ENCODE measurements at places on chromosomes 6 and 20.

GRCh38 chr6:87944541-87944954 is 103.1 kb upstream of the SPACA1 start:
- DNase-seq = no peak

DNA sequence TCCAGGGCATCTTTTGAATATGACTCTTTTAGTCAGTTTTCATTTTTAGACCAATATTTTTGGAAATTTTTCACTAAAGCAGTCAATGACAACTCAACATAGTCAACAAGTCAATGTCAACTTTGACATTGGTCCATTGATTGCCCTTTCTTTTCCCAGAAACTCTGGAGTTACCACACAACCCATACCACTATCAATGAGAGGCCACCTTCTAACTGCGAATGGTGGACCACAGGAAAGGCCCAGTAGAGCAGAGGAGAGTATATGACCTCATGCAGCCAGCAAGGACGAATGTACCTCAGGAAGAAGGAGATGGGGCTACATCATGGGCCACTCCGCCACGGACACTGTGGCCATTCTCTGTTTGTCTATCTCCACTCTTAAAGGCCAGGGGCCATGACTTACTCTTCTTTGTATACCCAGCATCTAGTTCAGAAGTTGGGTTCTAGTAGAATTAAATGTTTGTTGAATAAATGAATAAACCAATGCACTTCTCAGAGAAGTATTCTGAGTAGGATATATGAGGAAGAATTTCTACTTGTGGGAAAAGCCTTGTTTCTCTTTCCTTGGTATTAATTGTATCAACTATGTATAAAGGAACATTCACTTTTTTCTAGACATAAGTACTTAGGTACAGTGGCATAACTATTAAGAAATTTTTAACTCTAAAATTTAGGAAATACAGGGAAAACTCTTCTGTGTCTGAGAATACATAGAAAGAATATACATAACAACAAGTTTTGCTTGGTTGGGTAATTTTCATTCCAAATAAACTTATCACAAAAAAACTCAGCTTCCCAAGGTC is 562 bp upstream of the SMLR1 start:
- no peak for DNase-seq

DNA sequence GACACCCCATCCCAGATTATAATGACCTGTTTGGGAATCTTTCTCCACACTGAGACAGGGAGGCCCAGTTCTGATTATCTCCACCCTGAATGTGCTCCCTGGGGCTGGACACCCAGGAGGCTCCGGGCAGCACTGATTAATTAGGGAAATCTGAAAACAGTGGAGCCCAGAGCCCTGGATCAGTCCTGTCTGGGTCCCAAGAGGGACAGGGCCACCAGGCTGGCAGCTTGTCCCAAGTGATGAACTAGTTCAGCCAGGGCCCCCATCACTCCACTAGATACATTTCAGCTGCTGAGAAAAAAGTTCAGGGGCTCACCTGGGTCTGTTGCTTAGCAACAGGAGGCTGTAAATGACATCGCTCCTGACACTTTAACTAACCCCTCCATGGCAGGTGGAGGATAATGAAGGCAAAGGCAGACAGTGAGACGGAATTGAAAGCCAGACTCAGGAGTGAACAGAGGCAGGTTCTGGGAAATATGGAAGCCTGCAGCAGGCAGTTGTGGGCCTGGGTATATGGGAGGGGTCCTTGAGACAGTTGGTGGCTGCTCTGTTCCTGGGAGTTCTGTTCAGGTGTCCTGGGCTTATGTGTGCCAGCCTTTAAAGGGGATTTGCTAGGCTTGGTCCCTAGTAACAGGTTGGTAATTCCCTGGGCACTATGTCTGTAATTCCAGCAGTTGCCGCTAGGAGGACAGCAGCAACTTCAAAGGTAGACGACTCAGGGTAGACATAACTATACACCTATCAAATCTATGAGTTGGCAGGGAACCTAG is 78.3 kb upstream of the CTNNBL1 start:
- DNase-seq = no peak

- DNase-seq = no peak
Observed at GRCh38 chr20:56628873-56629463, at the start of gene TFAP2C. Gene TFAP2C (plus strand): TSS chr20:56629306. CDS start chr20:56629545, 239 bp downstream.

DNA sequence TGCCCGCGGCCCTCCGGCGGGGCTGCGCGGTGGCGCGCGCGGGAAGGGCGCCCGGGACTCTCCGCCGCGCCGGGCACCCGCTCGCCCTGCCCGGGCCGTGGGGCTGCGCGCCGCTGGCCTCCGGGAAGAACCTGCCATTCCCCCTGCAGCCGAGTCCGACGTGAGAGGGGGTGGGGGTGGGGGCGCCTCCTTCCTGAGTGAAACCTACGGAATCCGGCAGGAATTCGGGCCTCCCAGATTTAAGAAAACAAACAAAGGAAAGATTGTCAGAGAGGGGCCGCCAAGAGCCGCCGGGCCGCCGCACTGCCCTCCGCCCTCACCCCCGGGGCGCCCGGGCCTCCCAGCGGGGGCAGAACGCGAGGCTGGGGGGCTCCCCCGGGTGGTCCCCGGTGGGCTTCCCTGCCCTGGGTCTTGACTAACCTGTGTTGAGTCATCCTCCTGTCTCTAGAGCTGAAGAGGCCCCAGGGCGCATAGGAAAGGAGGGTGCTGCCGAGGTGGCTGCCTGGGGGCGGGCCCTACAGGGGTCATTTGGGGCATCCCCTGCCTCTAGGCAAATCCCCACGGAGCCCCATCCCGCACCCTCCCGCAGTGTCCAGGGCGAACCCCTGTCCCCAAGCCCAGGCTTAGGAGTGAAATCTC is 42.2 kb upstream of the FOXP4 start:
- DNase-seq = no peak

GRCh38 chr6:12717356-12717755 is 789 bp downstream of the PHACTR1 start:
- no peak for DNase-seq

GRCh38 chr20:22807045-22807444 is 222.7 kb upstream of the FOXA2 start:
- DNase-seq = no peak

GRCh38 chr20:37669773-37670236 is 24.0 kb upstream of the CTNNBL1 start:
- no peak for DNase-seq

DNA sequence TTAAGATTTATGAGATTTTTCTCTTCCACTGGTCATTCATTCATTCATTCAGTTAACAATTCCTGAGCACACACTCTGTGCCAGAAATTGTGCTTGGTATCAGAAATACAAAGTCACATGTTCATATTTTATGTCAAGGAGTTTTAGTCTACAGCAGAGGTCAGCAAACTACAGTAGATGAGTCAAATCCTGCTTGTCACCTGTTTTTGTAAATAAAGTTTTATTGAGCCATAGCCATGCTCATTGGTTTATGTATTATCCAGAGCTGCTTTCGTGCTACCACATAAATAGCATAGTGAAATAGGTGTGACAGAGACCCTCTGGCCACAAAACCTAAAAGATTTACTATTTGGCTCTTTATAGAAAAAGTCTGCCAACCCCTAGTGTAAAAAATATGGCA is 46.8 kb downstream of the THEMIS start:
- no peak for DNase-seq

DNA sequence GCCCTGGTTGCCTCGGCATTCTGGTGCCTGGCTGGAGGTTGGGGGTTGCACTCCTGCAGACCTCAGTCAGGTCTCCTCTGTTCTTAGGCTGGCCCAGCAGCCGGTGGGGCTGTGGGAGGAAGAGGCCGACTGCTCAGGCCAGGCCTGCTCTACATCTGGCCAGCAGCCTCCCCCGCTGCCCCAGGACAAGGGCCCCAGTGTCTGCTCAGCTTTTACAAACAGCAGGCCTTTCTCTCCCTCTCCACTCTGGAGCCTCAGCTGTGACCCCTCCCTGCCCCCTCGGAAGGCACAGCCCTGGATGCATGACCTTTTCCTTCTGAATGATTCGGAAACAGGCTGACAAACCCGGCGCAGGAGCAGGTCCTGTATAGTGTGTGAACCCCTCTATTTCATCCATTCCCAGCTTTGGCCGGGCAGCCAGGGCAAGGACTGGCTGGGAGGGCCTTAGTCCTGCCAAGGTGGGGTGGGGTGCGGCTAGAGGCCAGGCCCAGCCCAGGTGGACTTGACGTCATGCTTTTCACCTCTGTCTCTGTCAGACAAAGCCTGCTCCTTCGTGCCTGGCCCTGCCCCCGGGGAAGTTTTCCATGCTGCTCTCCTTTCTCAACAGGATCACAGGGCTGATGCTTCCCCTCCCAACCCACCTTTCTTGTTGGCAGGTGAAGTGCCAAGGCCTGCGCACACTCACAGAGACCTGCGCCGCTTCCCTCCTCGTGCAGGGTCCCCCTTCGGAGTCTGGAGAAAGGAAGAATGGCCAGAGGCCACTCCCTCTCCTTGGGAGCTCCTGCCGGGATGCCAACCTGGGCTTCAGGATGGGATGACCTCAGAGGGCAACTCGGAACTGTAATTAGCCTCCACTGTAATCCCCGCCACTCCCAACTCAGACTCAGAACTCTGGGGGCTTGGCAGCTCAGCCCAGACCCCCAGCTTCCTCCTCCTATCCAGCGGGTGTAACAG is 10.1 kb upstream of the ITPR3 start:
- DNase-seq = no peak

- DNase-seq = no peak
Observed at GRCh38 chr6:22892452-22892851, 323.1 kb downstream of the HDGFL1 start.

- DNase-seq = no peak
Observed at GRCh38 chr6:63644668-63645326, 9.2 kb downstream of the PHF3 start.

GRCh38 chr6:4358414-4359107 is 223.2 kb upstream of the ECI2 start:
- no peak for DNase-seq

DNA sequence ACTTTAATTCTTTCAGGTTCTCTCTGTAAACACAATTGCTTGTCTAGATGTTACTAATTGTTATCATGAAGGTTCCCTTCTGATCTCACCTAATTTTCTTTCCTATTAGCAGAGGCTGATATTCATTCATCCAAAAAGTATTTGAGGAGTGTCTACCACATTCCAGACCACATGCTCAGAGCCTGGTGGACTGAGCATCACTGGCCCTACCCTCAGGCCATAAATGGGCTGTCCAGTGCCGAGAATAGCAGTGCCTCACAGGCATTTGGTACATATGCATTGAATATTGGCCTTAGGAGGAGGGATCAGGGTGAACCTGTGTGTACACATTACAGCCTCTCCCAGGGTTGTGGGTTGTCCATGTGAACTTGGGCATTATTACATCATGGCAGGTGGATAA is 40.4 kb upstream of the PRELID3B start:
- no peak for DNase-seq

GRCh38 chr6:167136376-167136775 is 13.5 kb downstream of the CCR6 start:
- DNase-seq = no peak

DNA sequence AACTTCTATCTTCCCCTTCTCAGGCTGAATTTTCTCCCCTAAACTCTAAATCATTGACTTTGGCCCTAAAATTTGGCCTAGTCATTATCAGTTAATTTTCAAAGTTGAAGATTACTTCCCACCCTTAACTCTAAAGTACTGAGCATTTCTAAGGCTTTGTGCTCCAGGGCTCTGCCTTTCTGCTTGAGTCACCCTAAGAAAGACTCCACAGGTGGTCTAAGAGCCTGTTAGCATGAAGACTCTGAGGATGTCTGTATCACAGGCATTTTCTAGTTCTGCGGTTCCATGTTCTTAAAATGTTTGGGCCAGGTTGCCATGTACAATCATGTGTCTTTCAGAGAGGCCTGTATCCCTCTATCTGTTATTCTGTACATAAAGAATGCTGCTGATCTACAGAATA is 808.1 kb upstream of the MANEA start:
- DNase-seq = no peak

- no peak for DNase-seq
Observed at GRCh38 chr6:108174371-108175175, 8.8 kb downstream of the NR2E1 start.

DNA sequence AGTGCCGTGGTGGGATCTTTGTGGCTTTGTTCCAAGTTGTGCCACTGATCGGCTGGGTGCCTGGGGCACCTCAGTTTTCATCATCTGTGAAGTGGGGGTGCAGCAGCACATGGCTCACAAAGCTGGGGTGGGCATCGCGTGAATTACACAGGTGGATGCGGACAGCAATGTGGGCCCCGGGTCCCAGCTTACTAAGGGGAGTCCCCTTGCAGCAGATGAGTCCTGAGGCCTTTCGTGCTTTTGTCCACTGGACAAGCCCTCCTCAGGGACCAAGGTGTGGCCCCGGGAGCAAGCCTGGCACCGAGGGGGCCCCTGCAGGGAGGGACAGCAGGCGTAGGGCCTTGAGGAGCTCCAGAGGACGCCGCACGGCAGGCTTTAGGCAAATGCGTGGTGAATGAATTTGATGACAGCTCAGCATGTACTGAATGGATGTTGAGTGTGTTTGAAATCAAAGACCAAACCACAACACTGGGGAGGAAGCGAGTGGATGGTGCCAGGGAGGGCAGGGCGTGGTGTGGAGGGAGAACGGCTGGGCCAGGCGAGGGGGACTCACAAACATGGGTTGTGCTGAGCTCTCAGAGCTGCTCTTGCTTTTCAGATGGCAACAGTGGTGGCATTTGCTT is 53.2 kb downstream of the IRF4 start:
- no peak for DNase-seq

DNA sequence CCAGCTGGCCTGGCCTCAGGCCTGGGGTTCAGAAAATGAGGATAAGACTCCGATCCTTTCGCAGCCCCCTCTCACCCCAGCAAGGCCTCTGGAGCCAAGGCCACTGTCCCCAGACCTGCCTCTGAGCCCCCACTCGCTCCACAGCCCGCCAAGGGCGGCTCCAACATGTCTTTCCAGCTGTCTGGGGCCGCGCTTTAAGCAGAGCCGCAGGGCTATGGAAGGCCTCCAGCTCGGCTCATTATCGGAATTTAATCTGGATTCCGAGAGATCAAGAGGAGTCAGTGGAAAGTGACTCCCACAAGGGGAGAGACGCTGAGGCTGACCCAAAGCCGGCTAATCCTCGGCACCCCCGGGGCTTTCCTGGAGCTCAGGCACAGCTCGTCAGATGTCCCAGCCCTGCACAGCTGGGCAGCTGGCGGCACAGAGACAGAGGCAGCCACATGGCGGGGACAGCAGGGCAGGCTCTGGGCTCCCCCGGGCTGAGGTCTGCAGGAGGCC is 41.8 kb downstream of the BMP7 start:
- DNase-seq = no peak

GRCh38 chr20:235891-236290 is 8.8 kb downstream of the DEFB129 start:
- DNase-seq = no peak

DNA sequence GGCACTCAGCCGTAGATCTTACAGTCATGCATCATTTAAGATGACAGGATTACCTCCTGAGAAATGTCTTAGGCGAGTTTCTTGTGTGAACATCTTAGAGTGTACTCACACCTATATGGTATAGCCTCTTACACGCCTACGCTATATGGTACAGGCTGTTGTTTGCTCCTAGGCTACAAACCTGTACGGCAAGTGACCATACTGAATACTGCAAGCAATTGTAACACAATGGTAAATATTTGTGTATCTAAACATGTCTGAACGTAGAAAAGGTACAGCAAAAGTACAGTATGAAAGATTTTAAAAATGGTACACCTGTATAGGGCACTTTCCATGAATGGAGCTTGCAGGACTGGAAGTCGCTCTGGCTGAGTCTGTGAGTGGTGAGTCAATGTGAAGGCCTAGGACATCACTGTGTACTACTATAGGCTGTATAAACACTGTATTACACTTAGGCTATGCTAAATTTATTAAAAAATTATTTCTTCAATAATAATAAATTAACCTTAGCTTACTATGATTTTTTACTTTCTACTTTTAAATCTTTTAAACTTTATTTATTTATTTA is 541 bp upstream of the IL20RA start:
- DNase-seq = no peak
